Right cardiac atrium (tissue), 5 donors: ENCODE measurements at places on chromosomes 4 and X. TPM values are rescaled to one million over a fixed set of nuclear protein-coding genes. Genes with fewer than 3 reads are reported as not detected.

GRCh38 chr4:102693861-102694260, 66.9 kb downstream of the MANBA start:
- no peak for DNase-seq

DNA sequence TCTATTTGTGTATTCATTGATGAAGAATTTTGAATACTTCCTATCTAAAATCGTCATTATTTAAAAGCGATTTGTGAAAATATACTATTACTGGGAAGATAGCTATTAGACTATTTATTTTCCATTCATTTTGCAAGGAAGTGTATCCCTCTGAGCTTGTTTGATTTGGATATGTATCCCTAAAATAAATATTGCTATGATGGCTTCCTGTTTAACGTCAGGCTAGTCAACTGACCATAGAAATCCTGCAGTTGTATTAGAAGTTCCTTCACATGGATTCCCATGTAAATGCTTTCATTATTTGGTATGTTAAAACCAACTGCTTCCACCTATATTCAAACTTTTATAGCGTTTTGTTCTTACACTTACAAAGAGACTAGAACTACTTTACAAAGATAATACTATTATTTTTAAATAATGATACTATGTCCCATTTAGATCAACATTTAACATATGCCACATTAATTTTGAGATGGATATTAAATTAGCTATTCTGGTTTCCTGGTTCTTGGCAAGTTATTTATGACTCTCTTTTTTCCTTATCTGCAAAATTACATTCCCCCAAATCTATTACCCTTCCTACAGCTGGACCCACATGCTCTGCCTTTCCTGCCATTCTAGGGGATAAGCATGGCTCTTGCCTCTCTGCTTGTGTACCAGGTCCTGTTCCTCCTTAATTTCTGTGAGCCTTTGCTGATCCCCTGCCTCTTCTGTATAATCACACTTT, 26.7 kb upstream of the PDE5A start:
- no peak for DNase-seq

MAGEA8 gene
- not detected for total RNA-seq

GRCh38 chr4:72107456-72107855, 75.7 kb downstream of the NPFFR2 start:
- DNase-seq: no peak

DNA sequence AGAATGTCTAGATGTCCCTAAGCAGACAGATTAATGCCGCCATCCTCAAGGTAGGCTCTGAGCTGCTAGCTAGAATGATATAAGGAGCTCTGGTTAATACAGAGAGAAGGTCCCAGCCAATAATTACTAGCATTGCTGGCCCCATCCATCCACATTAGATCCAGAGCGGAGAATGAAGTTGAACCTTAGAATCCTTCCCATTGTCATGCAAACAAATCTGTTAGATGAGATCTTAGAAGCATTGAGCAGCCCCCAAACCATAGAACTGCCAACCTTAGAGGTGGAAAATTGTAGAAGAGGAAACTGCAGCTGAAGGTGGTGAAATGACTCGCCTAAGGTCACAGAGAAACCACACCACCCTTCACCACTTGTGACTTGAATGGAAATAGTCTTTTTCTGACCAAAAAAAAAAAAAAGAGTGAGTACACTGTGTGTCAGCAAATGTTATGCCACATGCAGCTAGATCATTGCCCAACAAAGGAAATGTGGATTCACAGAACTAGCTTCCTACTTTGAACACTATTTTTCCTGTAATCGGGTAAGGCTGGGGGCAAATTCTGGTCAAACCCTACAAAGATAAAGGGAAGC, 162.1 kb downstream of the SMIM20 start:
- no peak for DNase-seq

ZNF275 gene
- 6.1 TPM for total RNA-seq

DNA sequence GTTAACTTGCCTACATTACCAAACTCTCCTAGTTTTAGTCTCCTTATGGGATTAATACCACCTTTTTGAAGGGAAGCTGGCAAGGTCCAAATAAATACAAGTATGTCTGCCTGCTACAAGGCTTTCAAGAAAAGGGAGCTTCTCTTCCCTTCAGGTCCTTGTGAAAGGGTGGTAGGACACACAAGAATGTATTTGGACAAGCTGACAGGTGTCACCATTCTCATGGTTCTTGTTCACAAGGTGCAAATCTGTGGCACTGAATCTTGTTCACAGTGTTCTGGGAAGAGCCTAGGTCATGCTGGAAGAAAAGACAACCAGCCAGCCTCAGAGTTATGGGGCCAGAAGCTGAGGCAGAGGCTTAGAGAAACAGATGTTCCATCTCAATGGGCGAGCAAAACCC, 41.9 kb downstream of the GPC3 start:
- no peak for DNase-seq

BEX1 gene
- total RNA-seq: 3.7 TPM

SORBS2 gene
- 613 TPM for total RNA-seq

MCF2 gene
- 0.37 TPM for total RNA-seq

FRAS1 gene
- 5.1 TPM for total RNA-seq

- DNase-seq: no peak
Measured at GRCh38 chrX:154751669-154752271, 893 bp upstream of the GAB3 start.

GRCh38 chrX:1598876-1599790, 7.7 kb downstream of the AKAP17A start:
- DNase-seq: no peak

NPNT gene
- total RNA-seq: 4.4 TPM

SAGE1 gene
- not detected for total RNA-seq

SPOCK3 gene
- total RNA-seq: not detected

- DNase-seq: no peak
Measured at GRCh38 chrX:154600759-154601374, 15.9 kb downstream of the CTAG1A start.

DNA sequence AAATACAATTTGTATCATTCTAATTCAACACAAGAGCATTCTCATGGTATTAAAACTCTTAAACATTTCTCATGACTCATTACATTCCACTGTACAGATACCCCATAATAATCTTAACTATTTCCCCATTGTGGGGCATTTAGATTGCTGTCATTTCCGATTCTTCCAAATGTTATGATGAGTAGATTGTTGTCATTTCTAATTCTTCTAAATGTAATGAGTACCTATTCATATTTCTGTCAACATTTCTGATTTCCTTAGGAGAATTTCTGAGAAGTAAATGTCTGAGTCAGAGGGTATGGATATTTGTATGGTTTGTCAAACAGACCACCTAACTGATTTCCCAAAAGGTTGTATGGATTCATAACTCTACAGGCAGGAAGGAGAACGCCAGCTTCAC, 8.3 kb downstream of the S100G start:
- no peak for DNase-seq

GPR82 gene
- not detected for total RNA-seq
